ENCODE measurements at places on chromosomes 1 and 21.

DNA sequence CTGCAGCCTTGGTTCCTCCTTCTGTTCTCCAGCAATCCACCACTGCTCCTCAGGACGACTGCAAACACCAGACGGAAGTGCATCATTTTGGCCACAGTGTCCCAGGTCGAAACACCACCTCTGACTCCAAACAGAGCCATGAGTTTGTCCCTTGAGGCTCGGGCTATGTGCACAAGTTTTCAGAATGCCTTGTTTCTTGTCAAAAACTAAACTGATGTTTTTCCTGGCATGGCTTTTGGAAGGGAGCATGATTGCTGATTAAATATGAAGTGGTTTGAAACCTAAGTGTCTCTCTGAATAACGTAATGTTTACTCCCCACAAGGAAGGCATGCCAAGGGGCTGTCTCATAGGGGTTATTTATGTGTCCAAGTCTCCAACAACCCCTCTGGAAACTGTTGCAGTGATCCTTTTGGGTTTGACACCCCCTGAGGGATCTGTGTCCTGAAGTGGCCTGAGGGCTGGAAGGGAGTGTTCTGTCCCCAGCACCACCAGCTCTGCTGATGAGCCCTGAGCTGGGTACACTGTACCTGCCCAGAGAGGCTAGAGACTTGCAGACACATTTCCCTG is 132.7 kb downstream of the PLPP3 start:
- no peak for DNase-seq

DNA sequence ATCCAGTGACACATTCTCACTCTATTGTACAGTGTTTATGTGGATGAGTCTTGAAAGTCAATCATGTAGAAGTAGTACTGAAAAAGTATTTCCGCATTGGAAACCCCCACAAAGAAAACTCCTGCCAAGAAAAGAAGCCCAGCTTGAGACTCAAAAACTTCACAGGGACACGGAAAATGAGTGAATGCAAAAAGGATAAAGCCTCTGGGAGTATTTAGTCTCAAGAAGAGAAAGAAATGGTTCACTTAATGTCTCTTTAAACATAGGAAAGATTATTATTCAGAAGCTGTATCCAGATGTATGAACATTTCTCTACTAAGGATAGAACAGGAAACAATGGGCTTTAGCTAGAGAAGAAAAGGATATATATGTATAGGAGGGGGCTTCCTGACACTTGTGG is 304.5 kb downstream of the BARHL2 start:
- no peak for DNase-seq

GRCh38 chr1:64743954-64744491 is 852 bp upstream of the RAVER2 start:
- no peak for DNase-seq

- no peak for DNase-seq
Measured at GRCh38 chr1:224791362-224791941, 138.0 kb upstream of the DNAH14 start.

- DNase-seq = no peak
Measured at GRCh38 chr1:25799935-25800702, at the start of gene SELENON. TSS of gene SELENON (plus strand) at chr1:25800193. CDS start at chr1:25800231, 38 bp downstream.

- DNase-seq = no peak
Measured at GRCh38 chr1:169133801-169134502, 27.5 kb downstream of the ATP1B1 start.

- DNase-seq = no peak
Measured at GRCh38 chr1:115107516-115108260, 18.4 kb upstream of the TSPAN2 start.

DNA sequence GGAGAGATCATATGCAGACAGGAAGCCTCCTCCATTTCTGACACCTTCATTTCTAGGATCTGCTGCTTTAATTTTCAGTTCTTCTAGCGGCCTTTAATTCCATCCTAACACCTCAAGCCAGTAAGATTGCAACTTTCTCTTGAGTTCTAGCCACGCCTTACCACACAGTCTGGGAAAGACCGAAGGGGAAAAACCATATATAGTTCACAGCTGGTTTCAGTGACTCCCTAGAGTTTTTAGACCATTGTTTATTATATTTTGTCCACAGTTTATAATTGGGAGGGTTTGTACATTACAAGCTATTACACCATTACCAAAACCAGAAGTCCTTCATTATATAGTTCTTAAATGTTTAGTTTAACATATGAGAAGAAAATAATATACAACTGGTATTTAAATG is 37.5 kb downstream of the DPH5 start:
- no peak for DNase-seq

- peak; percentile 50 for DNase-seq
Measured at GRCh38 chr1:34787461-34788420, 5.1 kb upstream of the GJA4 start.

DNA sequence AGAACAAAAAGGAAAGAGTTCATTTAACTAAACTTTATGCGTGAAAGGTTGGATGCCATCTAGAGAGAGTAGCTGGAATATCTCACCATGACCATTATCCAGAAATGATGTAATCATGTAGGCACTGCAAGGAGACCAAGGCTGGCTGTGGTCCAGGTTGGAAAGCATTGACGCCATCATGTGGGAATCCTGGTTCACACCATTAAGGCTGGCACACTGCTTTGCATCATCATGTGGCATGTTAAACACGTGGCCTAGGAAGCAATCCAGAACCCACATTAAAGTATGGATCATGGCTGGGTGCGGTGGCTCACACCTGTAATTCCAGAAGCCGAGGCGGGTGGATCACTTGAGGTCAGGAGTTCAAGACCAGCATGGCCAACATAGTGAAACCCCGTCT is 4.3 kb downstream of the ADAMTS1 start:
- DNase-seq = no peak

DNA sequence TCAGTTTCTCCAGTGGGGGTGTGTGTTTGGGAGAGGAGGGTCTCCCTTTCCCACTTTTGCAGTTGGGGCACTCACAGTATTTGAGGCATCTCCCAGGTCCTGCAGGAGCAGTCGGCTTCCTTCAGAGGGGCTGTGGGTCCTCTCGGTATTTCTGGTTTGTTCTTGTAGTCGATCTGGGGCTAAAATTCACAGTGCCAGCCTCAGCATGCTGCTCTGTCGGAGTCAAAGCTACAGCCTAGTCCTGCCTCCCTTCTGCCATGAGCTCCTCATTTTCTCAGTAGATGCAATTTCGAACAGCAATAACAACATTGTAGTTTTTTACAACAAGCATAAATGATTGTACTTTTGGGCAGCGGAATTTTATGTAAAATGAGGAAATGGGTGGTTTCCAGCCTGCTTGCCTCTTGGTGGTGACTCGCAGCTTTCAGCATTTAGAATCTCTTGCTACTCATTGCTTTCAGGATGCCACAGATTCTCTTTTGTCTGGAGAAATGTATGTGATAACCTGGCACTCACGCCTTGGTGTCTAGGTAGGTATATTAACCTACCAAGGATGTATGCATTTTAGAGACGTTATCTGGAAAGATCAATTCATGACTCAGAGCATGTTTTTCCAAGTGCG is 82.4 kb upstream of the C21orf91 start:
- no peak for DNase-seq

DNA sequence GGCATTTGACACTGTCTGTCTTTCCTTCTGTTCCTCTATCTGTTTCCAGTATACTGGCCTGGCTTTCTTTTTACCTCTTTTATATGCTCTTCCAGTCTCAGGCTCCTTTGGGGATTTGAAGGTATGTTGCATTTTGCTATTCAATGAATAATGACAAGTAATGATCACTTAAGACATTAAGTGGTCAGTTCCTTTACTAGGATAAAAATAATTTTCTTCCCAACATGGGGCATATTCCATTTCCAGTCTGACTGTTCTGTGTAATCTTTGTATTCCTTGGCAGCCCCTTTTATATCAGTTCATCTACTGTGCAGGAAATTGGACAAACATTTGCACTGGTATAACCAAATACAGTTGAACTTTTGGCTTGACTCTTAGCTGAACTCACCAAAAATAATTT is 15.6 kb downstream of the METTL18 start:
- DNase-seq = no peak

- DNase-seq = no peak
Measured at GRCh38 chr1:62281922-62282555, 37.2 kb downstream of the KANK4 start.

DNA sequence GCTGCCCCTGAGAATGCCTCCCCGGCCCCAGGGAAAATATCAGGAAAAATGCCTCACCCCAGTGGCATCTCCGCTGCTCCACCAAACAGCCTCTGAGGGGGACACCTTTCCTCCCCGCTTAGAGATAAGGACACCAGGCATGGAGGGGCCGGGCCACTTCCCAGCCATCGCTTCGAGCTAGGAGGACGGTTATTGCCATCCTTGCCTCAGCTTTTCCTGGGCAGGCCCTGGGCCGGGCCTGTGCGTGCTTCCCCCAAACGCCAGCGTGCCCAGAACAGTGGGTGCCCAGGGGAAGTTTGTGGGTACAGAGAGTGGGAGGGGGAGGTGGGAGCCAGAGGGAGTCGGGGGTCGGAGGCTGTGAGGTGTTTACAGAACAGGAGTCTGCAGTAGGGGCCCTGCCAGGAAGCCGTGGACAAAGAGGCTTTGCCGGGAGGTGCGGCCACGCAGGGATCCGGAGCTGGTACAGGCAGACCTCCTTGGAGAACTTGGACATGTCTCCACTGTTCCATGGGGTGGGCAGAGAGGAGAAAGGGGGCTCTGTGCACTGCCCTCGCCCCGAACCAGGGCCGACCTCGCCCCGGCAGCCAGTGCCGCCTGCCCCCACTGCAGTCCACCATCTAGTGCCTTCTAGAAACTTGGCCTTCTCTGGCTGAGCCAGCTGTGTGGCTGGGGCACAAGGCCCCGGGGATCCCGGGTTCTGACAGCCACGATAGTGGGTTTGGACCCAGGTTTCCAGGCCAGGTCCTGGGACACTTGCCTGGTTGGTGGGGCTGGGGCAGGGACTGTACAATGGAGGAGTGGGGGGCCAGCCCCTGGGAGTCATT is 33.5 kb upstream of the TTC34 start:
- no peak for DNase-seq

GRCh38 chr21:16058896-16059295 is 329.1 kb downstream of the USP25 start:
- no peak for DNase-seq

DNA sequence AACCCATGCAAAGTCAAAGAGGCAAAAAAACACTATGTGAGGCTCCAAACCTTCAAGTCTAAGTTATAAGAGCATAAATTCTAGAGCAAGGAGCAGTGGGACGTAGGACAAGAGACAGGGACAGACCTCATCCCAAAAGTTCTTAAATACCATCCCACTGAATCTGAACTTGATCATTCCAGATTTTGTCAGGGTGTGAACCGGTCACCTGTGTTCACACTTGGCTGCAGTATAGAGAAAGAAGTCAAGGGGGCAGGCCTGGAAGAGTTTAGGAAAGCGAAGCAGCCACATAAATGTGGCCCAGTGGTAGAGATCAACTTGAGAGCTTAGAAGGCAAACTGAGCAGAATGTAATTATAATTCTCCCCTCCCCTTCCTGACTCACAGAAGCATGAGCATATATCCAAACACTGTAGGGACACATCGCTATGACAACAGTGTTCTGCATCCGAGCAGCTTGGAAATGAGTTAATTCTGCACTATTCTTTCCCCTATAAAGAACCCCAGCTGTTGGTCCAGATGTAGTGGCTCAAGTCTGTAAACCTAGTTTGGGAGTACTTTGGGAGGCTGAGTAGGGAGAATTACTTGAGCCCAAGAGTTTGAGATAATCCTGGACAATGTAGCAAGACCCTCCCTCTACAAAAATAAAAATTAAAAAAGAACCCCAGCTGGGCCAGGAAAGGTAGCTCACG is 2.7 kb downstream of the AKR7A2 start:
- no peak for DNase-seq

DNA sequence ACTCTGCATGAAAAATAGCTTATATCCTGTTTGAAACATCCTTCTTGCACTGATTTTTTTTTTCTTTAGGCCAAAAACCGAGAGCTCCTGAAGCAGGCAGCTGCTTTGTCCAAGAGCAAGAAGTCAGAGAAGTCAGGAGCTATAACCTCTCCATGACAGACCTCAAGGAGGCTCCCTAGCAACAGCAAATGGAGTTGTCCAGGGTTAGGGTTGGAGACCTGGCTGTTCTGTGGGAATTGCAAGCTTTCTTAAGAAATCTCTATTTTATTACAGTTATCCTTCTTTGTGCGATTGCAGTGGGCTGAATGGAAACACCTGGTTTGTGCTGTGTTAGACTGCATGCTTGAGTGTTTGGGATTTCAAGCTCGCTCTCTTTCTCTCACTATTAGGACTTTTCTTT is 12.6 kb upstream of the STX12 start:
- DNase-seq = no peak

DNA sequence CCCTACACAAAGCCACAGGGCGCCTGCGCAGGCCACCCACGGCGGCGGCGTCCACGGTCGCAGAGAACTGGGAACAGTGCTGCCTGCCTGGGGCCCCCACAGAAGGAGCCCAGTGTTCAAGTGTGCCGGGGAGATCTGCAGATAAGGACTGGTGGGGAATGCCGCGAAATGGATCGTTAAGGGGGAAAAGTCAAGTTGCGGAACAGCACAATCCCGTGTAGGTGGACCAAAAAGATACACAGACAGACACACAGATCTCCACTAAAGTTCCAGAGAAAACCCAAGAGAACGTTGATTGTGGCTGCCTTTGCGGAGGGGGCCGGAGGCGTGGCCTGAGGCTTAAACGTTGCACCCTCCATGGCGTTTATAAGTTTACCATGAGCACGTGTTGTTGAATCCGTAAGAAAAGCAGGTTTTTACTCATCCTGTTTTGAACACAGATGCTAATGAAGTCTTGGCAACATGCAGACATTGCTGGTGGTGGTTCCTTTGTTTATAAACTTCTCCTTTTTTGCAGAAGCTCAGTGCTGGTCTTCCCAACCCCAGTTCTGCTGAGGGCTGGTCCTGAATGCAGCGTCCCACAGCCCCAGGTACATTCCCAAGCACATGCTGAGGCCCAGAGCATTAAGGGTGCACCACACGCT is 4.1 kb downstream of the SPATC1L start:
- no peak for DNase-seq

DNA sequence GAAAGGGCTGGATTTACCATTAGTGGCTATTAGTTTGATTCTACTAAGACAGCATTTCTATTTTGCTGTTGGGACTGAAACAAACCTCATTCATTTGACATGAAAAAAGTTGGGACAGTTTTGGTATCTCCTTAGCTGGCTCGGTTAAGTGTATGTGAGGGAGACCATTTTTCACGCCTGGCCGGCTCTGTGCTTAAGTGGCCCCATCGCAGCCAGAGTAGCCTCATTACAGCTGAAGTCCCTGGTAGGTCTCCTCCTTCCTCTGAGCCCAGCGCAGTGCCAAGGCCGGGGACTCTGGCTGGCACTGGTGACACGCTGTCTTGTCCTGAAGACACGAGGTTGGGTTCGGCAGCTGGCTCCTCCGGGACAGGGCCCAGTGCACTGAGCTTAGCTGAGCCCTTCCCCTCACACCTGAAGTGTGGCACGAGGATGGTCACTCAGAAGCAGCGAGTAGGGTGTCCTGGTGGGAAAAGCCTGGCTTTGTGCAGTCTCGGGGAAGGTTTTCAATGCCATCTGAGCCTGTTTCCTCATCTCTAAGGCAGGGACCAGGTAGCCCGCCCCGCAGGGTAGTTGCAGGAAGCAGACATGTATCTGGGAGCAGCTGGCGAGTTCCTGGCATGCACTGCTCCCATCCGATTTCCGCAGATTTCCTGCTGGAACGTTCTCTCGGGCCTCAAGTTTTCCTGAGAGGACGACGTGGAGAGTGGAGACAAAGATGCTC is 196.5 kb downstream of the DYRK1A start:
- DNase-seq = no peak

- no peak for DNase-seq
Measured at GRCh38 chr1:169957884-169958283, 64.2 kb upstream of the SCYL3 start.
